ENCODE measurements at places on chromosomes 11 and 22.

GRCh38 chr11:102957953-102958352 lies 2.4 kb upstream of the MMP13 start:
- DNase-seq: no peak

DNA sequence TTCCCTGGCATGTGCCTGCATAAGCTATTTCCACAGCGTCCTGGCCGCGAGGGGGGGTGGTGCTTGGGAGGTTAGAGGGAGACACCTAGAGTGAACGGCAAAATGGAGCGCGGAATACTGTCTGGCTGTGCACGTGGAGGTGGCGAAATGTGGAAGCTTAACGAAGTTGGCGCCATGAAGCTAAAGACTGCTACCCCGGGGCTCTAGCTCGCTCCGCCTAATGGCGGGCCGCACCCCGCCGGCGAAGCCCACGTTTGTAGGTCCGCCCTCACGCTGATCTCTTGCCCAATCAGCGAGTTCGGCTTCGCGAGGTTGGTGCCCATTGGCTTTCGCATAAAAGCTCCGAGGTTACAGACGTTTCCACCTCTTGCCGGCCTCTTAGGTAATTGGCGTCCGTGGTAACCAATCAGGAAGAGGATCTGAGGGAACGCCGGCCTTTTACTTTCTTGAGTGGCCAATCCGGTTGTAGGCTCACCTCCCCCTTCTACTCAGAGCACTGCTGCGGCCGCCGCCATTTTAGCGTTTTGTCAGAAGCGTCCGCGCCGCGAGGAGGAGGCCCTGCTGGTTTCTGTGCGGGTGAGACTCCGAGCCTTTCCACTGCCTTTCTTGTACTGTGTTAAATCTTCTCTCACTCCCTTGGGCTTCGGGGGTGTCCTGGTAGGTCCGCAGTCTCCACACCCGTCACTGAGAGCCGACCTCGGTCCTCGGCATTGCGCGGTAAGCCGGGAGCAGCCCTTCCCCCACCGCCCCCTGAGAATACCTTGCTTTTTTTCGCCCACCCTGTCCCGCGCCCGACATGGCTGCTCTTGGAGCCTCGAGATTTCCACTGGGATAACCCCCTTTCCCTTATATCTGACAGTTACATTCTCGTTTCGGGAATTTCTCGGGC lies at the start of gene RBM4:
RBM4 (plus strand) TSS at position 527 of the 889 bp plus-strand sequence. CDS start 1,009 bp downstream, outside the sequence.
- peak; percentile 99 for DNase-seq

- peak; percentile 1 for DNase-seq
These were observed 18.7 kb downstream of the ZNF74 start for GRCh38 chr22:20412474-20413216.

DNA sequence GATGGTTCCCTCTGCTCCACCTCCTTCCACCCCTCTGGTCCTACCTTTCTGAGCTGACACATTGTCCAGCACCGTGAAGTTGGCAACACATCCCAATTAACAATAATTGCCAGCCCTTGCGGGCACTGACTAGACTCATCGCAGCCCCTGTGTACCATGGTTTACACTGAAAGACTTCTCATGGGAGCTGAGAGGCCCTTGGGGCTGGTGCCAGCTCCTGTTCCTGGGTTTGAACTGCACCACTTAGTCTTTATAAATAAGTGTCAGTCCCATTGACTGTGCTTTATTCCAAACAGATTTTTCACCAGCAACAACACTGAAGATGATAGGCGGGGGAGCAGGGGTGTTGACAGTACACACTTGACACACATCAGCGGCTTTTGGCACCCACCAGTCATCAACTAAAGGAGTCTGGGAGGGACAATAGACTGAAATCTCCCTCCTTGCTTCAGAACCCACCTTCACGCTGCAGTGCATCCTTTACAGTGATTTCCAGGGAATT lies 447.3 kb downstream of the NTM start:
- DNase-seq: no peak

- DNase-seq: no peak
These were observed 29.7 kb downstream of the FADS3 start for GRCh38 chr11:61861634-61862033.

DNA sequence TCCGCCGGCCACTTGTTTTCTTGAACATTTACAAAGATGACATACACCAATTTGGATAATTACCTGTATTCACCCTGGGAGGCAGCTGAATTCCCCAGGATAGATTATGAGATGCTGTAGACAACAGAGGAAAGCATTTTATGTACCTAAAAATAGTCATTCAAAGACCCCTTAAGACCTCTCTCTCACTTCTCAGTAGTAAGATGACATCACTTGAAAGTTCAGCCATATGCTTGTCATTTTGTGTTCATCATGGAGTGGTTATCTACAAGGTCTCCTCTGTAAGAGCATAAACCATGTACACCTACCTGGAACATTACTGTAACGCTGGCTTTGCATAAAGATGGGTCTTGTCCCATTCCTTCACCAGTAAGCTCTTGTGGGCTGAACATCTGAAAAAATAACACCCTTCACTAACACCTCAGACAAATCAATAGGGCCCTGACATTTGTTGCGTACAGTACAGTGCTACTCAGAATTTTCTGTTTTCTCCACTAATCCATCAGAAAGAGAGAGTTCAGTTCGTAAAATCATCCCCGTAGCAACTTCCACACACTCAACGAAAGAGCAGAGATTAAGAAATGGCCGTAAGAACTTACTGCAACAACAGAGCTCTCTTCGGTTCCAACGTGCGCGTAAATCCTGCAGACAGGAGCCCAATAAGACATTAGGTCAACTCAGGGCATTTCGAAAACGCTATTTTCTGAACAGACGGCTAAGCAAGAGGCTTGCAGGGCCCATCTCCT lies 15.6 kb upstream of the WDR74 start:
- DNase-seq: no peak

DNA sequence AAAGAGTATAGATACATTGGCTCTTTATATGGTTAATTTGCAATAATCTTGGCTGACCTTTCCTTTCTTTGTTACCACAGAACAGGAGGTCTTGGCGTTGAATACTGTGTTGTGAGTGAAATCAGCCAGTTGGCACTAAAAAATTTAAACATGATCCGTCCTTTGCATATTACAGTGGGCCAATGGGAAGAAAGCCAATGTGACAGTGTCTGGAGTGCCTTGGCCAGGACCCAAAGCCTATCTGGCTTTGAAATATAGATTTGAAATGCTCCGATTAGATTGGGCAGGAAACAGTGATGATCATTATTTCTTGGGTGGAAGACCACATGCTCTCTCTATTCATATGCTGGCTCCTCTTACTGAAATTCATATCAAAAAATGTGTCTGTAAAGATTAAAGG lies 339.6 kb upstream of the ANO3 start:
- no peak for DNase-seq

- no peak for DNase-seq
These were observed 5.0 kb downstream of the VSTM5 start for GRCh38 chr11:93845181-93846092.

DNA sequence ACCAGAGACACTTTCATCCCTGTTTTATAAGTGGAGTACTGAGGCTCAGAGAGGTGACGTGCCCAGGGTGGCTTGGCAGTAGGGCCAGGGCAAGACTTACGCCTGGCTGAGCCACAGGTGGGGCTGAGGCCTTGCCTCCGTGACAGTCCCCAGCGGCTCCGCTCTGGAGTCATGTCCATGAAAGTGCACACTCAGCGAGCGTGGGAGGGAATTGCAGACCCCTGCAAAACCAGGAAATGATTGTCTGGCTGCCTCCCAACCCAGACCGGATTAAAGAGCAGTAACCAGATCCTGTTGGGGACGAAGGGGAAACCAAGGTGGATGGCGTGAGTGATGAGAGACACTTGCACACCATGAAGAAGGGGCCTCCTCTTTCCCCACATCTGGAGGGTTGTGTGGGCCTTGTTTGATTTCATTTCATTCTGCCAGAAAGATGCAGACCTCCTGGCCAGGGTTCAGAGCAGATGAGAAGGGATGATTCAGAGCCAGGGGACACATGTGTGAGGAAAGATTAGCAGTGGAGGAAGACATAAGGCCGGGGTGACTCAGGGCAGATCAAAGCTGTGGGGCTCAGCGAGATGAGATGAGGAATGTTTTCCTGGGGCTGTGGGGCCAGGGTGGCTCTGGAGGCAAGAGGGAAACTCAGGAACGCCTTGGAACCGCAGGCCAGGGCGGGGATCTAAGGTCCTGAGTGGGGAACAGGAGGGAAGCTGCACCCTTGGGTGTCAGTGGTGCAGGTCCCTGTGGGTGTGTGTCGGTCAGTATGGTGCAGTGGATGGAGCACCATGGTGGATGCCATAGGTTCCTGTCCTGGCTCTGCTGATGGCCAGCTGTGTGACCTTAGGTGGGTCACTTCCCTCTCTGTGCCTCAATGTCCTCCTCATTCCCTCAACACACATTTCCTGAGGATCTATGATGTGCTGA lies 29.9 kb upstream of the LRRC32 start:
- DNase-seq: no peak

GRCh38 chr11:114167771-114168448 lies 108.4 kb downstream of the ZBTB16 start:
- DNase-seq: no peak

GRCh38 chr11:100789500-100789899 lies 102.4 kb downstream of the ARHGAP42 start:
- DNase-seq: no peak

- DNase-seq: no peak
These were observed 66.7 kb downstream of the EFCAB6 start for GRCh38 chr22:43745411-43745770.

- no peak for DNase-seq
These were observed 15.6 kb downstream of the ELFN2 start for GRCh38 chr22:37411655-37412054.

- no peak for DNase-seq
These were observed 1256.7 kb downstream of the LRRC4C start for GRCh38 chr11:40202589-40203270.

GRCh38 chr11:126680131-126680530 lies 320.4 kb downstream of the KIRREL3 start:
- DNase-seq: no peak

Measured in activated naive CD4-positive, alpha-beta T cell treated with anti-CD3 and anti-CD28 coated beads for 36 hours (primary cell).